Stimulated activated CD4-positive, alpha-beta T cell treated with anti-CD3 and anti-CD28 coated beads, Interleukin-12 subunit alpha, Interleukin-12 subunit beta, amount 100 ng/mL, for 24 hours (primary cell): ENCODE measurements at places on chromosomes 1 and 21.

DNA sequence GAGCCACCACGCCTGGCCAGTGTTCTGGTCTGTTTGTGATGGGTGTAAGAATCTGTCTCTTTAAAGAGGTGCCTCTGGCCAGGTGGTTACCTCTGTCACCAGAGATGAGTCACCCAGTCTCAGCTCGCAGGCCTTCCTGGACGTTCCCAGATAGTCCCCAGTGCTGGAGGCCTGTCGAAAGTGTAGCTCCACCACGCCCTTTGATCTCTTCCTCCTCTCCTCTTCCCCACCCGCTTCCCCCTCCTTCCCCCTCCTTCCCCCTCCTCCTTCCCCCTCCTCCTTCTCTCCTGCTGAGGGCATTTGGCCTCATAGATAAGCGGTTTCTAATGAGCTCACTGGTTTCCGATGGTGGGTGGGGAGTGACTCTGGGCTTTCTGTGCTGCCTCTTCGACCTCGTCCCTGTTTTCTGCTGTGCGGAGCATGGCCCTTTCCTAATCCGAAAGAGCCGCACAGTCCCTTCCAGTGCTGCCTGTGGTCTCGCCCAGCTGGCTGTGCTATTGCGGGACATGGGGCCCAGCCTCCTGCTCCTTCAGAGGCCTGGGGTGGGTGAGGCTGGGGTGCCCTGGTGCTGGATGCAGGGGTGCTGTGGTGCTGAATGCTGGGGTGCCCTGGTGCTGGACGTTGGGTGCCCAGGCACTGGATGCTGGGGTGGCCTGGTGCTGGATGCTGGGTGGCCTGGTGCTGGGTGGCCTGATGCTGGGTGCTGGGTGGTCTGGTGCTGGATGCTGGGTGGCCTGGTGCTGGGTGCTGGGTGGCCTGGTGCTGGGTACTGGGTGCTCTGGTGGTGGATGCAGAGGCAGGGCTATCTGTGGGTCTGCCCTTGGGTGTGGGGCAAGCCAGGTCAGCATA, 19.2 kb downstream of the AGPAT3 start:
- DNase-seq: peak; percentile 7

DNA sequence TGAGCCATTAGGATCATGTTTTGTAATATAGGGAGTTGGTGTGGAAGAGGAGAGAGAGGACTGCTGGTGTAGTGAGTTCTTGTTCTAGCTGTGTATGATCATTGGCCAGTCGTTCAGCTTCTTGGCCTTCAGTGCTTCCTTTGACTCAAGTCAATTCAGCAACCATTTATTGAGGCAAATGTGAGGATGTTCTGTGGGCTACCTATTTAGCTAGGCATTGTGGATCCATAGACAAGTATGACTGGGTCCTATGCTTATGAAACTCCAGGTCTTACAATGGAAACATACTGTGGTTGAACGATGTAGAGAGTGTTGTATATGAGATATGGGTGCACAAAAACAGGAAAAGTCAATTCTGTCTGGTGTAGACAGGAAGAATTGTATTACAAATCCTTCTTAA, 41.7 kb downstream of the NFIA start:
- DNase-seq: no peak

DNA sequence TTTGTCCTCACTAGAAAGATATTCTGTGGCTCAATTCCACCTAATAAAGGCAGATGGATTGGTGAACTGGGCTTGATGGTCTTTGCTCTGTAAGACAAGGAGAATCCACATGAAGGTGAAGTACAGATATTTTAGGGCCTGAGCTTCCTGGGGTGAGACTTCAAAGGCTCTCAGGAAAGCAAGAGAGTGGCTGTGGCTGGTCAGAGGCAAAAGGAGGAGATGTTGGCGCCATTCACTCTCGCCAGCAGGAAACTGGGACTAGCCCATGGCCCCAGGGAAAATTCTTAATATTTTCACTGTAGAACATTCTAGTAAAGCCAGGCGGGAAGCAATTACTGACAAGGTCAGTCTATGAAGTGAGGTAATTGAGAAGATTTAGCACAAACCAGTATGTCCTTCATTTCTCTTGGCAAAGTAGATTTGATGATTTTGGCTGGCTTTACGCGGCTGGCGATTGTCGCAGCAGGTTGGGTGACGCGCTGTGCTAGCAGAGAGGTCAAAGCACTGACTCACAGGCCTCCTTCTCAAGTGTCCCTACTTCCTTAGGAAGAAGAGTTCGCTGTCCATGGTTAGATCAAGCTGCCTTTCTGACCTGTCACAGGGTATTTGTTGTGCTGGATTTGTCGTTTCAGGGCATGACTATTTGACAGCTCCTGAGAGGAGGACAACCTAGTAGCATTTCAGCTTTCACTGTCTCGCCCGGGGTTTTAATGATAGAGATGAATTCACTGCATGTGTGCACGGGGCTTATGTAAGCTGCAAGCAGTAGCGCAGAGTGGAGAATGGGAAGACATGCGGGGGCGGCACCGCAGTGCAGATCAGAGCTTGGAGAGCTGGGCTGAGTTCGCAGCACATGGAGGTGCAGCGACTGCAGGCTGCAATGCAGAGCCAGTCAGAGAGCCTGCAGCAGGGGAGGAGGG, 32.7 kb downstream of the XCL1 start:
- no peak for DNase-seq

DNA sequence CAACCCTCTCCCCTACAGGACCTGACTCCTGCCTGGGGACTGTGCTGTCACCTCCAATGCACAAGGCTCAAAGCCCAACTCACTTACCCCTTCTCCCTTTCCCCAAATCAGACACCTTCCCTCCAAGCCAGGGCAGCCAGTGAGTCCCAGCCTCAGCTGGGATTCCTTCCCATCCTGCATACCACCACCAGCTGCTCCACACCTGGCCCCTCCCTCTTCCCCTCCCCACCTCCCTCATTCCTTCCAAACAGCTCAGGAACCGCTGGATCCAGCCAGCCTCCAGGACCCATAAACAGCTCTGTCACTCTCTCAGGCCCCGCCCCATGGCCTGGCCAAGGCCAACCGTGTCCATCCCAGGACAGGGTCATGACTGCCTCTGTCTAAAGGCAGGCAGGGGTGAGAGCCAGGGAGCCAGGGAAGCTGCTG, 41.4 kb downstream of the ACOT7 start:
- no peak for DNase-seq

DNA sequence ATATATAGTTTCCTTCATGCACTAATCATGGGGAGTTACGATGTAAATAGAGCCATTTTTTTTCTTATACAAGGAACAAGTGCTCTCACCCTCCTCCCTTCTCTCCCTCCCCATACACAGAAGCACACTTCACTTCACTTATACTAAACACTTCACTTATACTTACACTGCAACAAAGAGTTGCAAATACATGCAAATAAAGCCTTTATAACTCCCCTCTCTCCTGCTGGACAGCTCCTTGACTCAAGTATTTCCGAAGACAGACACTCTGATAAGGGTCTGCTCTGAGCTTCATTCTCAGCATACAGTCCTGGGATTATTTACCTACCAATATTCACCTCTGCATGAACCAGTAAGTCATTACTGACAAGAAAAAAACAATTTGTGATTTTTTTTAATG, 35.6 kb upstream of the ERG start:
- DNase-seq: no peak

- DNase-seq: peak; percentile 38
Observed at GRCh38 chr1:179706339-179706941, 36.7 kb upstream of the FAM163A start.

- no peak for DNase-seq
Observed at GRCh38 chr1:150146849-150147542, 2.7 kb upstream of the PLEKHO1 start.

DNA sequence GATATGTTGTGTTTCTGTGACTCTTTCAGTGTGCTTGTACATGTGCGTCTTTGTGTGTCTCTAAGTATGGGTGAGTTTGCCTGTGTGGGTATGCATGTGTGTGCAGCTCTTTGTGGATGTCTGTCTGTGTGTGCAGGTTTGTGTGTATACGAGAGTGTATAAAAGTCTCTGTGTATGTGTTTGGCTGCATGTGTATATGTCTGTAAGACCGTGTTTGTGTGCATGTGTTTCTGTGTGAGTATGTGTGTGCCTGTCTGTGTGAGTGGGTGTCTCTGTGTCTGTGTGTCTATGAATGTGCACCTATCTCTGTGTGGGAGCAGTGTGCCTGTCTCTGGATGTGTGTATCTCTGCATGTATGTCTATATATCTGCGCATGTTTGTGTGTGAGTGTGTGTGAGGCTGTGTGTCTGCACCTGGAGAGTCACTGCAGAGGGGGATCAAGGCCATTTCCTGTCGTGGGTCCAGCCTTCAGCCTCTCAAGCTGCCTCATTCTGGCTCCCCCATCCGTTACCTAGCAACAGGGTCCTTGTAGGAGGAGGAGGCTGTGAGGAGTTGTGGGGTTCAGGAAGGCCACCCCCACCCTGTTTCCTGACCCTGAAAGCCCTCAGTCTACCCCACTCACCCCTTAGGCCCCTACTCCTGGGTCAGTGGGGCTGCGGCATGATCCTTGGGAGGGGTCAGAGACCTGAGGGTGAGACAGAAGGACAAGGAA, 10.4 kb downstream of the FGR start:
- no peak for DNase-seq
